ENCODE measurements at places on chromosomes 3 and 15.
A peak's percentile ranks its signal among the peaks of the same experiment; 100 is the strongest.

GRCh38 chr3:17367171-17367570, 375.3 kb downstream of the TBC1D5 start:
- no peak for DNase-seq

DNA sequence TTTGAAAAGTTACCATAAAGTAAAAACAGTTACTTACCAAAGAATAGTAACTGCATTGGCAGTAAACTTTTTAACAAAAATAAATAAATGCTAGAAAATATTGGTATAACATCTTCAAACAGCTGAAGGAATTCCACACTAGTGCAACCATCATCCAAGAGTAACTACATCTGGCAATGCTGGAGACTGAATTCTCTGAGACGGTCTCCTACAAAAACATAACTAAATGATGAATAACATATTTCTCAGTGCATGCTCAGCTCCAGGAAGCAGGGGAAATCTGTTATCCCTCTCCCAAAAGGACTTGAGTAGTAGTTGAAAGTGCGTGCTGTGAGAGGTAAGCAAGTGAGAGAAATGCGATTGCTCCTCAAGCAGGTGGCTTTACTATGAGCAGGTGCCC, 526.8 kb upstream of the CCDC54 start:
- peak; percentile 54 for DNase-seq

DNA sequence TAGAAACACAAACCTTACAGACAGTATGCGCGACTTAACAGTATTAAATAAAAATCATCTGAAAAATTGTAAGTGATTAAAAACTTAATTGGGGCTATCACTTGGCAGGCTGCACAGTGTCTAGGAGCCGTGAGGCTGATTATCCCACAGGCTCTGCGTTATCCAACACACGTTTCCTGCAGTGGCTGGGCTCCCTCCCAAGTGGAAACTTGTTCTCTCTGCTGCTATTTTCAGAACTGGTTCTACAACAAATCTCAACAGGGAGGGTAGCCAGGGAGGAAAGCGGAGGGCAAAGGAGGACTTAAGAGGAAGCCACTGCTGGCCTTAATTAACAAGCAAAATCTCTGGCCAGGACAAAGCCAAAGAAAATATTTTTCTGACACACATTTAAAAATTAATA, 555.2 kb downstream of the MAGI1 start:
- peak; percentile 12 for DNase-seq

GRCh38 chr15:55327387-55327786, 8.4 kb downstream of the PIGB start:
- DNase-seq = no peak

- DNase-seq = no peak
These were observed 46.5 kb upstream of the SACM1L start for GRCh38 chr3:45642731-45643152.

DNA sequence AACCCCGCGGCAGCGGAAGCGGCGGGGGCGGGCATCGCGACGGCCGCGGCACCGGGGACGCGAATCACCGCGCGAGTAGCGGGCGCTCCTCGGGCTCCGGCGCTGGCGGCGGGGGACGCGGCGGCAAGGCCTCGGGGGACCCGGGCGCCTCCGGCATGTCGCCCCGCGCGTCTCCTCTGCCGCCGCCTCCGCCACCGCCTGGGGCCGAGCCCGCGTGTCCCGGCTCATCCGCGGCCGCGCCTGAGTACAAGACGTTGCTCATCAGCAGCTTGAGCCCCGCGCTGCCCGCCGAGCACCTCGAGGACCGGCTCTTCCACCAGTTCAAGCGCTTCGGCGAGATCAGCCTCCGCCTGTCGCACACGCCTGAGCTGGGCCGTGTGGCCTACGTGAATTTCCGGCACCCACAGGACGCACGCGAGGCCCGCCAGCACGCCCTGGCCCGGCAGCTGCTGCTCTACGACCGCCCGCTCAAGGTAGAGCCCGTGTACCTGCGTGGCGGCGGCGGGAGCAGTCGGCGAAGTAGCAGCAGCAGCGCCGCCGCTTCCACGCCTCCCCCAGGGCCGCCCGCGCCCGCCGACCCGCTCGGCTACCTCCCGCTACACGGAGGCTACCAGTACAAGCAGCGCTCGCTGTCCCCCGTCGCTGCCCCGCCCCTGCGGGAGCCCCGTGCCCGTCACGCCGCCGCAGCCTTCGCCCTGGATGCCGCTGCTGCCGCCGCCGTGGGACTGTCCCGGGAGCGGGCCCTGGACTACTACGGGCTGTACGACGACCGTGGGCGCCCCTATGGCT, 675 bp downstream of the RBM15B start:
- no peak for DNase-seq

DNA sequence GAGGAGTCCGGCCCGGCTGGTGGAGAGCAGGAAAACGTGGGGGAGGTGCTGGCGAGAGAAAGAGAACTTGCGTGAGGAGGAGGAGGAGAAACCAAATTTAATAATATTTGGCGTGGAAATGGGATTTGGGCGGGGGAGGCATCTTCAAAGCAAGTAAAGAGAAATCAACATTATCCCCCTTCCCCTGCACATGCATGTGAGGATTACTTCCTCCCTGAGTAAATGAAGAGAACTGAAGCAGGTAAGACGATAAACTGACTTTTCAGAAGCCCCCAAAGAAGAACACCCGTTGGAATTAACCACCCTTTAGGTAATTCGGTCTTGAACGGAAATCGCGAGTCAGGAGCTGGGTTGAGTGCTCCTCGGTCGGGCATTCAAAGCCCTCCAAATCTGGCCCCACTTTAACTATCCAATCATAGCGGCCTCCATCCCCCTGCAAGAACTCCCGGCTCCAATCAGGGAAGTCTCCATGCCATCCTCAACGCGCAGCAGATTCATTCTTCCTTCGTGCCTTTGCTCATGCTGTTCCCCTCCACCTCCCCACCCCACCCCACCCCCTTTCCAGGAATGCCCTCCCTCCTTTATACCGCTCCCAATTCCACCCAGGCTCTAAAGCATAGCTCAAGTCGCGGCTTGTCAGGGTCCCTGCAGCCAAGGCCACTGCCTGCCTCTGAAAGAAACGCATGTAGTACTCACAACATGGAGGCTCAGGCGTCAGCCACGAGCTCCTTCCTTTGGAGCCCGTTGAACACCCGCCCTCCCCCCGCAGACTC, 545 bp upstream of the RFX7 start:
- DNase-seq = peak; percentile 53

GRCh38 chr15:85636351-85636750, 158.4 kb downstream of the KLHL25 start:
- DNase-seq = no peak

GRCh38 chr3:13508496-13508895, 28.4 kb downstream of the HDAC11 start:
- no peak for DNase-seq

- no peak for DNase-seq
These were observed 108.8 kb downstream of the ARRDC4 start for GRCh38 chr15:98069256-98069655.

- DNase-seq = no peak
These were observed 38.8 kb upstream of the CLDN18 start for GRCh38 chr3:137970914-137971831.

GRCh38 chr3:65174713-65175112, 486.9 kb upstream of the ADAMTS9 start:
- DNase-seq = no peak

DNA sequence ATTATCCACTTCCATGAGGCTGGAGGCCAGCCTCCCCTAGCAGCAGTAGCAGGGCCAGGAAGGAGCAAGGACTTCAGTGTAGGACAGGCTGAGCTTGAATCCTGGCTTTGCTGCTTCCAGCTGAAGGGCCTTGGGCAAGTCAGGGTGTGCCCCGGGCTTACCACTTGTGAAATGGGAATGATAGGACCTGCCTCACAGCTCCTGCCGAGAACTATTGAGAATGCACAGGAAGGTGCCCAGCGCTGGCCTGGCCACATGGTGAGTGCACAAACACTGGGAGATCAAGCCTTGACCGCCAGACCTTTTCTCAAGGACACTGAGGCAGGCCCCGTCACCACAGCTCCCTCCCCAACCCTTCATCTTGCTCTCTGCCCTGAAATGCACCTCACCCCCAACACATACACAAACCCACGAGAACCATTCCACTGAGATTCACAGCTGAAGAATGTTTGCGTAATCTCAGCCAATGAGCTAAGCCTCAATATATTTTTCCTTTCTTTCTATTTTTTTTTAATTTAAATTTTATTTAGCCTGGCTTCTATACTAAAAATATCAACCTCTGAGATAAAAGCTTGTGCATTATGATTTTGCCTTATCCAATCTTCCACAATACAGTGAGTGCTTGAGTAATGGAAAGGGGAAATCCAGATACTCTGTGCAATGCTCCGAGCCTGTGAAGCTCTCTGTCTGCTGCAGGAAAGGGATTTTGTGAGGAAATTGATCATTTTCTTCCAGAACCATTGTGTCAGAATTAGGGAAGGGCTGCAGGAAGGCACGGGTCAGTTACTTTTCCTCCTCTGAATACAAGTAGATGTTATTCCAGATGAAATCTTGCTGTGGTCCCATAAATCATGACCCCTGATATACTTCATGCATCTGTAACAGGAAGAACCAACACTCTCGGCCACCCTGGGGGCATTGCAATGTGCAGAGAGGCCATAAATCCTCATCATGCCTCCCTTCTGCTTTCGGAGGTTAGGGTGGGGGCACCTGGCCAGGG, 193.9 kb downstream of the TLE3 start:
- DNase-seq = peak; percentile 31

DNA sequence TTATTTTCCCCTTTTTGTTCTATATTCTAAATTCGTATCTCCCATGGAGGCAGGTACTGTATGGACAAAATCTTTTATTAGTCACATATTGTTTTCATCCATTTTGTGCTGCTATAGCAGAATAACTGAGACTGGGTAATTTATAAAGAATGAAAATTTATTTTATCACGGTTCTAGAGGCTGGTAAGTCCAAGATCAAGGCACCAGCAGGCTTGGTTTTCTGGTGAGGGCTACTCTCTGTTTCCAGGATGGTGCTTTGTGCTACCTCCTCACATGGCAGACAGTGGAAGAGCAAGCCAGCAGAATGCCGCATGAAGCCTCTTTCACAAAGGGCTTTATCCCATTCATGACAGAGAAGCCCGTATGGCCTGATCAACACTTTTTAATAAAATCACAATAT, 421.9 kb upstream of the TPRG1 start:
- DNase-seq = no peak

DNA sequence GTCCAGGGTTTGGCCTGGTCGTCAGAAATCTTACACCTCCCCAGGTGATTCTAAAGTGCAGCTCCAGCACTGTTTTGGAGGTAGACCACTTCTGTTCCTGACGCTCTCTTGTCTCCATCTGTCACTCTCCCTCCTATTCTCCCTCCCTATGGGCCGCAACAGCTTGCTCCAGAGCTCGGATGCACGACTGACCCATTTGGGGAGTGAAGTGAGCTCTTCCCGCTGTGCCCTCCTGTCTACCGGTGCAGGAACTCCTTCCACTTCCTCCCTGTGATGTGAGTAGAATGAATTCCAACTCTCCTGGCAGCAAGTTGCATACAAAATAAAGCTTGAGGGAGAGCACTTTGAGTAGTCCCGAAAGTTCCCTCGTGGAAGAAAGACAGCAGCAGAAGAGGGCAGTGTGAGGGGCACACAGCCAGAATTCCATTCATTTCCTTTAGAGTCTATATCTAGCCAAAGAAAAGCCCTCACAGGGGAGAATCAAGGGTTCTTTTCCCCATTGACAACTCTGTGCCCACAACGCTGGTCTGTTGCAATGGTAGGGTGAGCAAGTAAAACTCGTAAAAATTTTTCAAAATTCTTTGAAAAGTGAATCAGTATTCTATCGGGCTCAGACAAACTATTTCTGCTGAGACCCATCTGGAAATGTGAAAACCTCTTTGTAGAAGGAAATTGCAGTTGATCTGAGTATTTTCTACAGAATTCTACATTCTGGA, 39.9 kb upstream of the BDH1 start:
- no peak for DNase-seq

DNA sequence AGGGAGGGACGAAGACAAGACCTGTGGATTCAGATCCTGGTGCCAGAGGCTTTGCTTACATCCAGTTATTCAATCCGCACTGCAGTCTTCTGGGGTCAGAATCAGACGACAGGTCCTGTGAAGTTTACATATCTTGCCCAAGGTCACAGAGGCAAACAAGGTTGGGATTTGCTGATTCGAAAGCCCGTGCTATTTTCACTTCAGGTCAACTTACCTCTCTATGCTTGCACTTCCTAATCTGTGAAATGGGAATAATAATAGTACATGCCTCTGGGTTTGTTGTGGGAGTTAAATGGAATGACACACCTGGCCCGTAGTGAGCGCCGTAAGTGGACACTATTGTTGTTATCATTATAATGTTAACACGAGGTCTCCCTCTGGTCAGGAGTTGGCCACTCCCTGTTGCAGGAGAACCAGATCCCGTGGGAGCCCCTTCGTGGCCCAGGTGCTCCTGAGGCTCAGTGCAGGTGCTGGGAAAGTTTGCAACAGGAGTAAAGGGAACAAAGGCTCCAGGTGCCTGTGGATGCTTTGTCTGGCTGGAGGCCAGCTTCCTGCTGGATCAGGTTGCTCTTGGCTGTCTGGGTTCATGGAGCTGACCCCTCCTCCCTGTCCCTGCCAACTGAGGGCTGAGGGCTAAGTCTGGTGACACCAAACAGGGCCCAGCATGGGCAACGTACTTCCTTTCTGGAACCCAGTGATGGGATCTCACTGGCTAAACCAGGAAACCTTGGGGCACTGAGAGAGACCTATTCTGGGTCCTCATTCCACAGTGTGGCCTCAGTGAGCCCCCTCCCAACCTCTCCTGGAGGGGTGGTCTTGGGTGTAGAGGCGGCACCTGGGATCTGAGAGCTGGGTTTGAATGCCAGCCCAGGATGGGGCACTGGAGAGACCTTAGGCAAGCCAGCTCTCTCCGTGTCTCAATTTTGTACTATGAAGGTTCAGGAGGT, 40.1 kb upstream of the SEMA4B start:
- no peak for DNase-seq

GRCh38 chr3:173660645-173661299, 263.2 kb downstream of the NLGN1 start:
- no peak for DNase-seq

- DNase-seq = no peak
These were observed 51.0 kb downstream of the VGLL4 start for GRCh38 chr3:11592445-11593298.

- DNase-seq = no peak
These were observed 13.4 kb downstream of the LRIG1 start for GRCh38 chr3:66487465-66487864.

GRCh38 chr15:59174151-59174834, 32.4 kb upstream of the LDHAL6B start:
- DNase-seq = no peak

GRCh38 chr3:177752831-177753230, 555.5 kb upstream of the TBL1XR1 start:
- no peak for DNase-seq

DNA sequence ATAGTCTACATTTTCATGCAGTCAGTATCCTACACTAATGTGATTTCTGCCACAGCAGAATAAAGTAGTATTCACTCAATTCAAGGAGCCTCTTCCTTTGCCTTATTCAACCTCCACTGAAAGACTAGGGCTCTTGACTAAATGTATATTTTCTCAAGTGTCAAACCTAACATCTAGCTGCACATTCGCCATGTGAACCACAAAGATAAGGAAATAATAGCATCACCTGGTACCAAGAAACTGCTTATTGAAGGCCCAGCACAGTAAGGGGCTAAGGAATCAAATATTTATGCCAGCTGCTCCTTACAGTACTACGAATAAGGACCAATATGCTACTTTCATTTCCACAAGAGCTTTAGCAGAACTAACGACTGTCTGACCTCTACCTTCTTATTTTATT, 1.3 kb downstream of the SRP14 start:
- DNase-seq = no peak

Data from fibroblast of skin of left biceps (primary cell).